ENCODE measurements at places on chromosomes 6 and 20.
A peak's percentile ranks its signal among the peaks of the same experiment; 100 is the strongest.

DNA sequence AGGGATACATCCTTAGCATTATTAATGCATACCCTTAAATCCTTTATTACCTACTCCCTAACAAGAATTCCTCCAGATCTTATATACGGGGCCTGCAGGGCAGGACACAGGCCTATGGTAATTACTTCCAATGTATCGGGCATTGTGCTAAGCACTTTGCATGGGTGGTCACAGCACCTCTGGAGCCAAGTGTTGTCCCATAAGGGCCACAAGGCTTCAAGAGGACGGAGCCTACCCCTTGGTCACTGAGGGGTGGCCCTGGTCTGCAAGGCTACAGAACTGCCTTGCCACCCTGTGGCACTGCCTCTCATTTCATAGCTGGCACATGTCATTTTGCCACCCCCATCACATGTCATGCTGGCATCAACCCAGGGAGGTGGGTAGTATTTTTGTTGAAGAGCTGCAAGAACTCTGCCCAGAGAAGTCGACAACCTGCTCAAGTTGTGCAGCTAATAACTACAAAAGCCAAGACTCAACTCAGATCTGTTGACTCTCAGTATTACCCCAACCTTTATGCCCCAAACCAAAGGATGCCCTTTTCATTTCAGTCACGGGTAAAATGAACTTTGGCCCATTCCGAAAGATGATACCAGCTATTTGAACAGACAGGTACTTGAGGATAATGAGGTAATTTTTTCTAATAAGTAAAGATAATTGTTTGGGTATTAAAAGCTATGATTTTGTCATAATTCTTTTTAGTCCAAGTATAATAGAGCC is 144.1 kb upstream of the AKAP12 start:
- no peak for DNase-seq

DNA sequence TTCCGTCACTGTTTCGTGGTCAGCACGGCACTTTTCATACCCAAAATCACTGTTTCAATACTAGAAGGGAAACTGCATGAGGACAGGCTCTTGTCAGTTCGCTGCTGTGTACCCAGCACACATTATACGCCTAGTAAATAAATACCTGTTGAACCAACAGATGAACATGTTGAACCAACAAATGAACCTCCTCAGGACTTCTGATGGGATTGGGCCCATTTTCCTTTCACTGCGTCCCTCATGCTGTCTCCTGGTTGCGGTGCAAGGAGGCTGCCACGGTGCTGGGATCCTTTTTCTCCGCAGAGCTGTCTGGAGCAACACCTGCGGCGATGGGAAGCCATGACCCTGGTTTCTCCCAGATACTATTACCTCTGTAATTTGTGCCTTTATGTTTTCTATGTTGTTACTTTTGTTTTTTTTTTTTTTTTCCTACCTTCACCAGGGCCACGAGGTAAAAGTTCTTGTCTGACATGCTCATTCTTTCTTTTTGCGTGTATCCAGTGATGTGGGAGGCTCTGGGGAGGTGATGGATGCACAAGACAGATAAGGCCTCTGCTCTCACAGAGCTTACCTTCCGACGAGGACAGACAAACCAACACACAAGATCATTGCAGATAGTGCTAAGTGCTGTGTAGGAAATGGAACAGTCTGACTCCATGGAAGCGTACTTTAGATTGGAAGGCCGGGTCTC is 1.1 kb downstream of the VAPB start:
- no peak for DNase-seq

GRCh38 chr6:159252955-159253508 is 83.8 kb downstream of the FNDC1 start:
- DNase-seq: peak; percentile 4

DNA sequence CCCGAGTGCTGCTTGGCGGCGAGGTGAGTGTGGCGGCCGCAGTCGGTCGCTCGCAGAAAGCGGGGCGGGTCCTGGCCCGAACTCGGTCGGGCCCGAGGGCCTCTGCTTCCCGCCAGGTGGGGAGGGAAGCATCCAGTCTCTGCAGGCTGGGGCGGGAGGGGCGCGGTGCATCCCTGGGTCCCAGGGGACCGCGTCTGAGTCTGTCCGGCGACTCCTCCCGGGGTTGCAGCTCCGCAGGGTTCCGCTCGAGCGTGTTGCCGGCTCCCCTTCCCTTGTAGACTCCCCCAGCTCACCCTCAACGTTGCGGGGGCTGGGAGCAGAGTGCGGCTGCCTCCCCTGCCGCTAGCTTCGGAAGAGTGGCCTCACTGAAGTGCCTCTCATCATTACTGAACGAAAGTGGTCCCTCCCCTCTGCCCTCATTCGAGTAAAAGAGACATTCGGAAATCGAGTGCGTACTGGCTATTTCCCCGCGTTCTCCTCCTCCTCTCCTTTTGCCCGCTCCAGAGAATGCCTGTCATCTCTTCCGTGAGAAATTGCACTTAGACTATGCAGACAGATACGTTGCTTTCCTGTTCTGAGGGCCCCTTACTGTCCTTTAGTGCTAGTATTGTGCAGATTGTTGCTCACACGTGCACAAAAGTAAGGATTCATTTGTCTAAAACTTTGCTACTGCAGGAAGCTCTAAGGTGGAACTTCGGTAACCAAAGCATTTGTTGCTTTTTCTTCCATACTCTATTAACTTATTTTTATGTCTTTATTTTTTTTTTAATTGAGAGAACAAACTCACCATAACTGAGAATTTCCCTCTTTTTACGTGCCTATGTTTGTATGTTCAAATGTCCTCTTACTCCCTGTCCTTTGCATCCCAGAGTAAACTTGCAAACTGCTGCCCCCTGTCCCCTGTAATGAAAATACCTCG is 751 bp downstream of the MAP3K4 start:
- peak; percentile 32 for DNase-seq

DNA sequence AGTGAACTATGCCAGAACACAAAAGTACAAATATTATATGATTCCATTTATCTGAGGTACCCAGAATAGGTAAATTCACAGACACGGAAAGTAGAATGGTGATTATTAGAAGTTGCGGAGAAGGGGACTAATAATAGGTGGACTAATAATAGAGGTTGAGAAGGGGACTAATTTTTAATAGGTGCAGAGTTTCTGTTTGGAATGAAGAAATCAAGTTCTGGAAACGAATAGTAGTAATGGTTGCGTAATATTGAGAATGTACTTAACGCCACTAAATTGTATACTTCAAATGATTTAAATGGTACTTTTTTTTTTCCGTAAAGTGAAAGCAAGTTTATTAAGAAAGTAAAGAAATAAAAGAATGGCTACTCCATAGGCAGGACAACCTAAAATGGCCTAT is 33.2 kb downstream of the B4GALT5 start:
- no peak for DNase-seq

- no peak for DNase-seq
Observed at GRCh38 chr20:55266361-55266760, 739.0 kb downstream of the CBLN4 start.

GRCh38 chr20:56925082-56925830 is 296.1 kb downstream of the TFAP2C start:
- DNase-seq: no peak

DNA sequence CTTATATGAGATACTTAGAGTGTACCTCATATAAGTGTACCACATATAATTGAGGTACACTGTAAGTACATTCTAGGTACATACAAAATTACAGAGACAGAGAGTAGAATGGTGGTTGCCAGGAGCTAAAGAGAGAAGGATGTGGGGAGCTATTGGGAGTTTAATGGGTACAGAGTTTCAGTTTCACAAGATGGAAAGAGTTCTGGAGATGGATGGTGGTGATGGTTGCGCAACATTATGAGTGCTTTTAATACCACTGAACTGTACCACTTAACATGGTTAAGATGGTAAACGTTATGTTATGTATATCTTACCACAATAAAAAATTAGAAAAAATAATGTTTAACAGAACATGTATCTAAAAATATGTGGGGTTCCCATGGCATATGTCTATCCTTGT is 69.4 kb downstream of the PRND start:
- DNase-seq: no peak

DNA sequence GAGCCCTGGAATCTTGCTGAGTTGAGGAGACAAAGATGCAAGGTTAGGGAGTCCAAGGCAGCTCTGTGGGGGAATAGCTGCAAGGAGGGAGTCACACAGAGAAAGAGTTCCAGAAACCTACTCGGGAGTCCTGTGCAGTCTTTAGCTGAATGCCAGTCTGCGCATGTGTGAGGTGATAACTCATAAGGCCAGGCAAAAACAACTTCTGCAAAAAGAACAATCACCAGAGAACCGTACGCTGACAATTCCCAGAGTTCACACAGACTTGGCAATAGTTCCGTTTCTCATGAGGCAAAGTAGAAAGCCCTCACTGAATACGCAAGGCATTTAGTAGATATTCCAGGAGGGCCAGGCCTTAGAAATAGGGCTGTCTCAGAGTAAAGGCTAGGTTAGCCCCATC is 135.2 kb upstream of the TAB2 start:
- no peak for DNase-seq

GRCh38 chr6:26216359-26216885 is 129.2 kb downstream of the HFE start:
- DNase-seq: peak; percentile 90

DNA sequence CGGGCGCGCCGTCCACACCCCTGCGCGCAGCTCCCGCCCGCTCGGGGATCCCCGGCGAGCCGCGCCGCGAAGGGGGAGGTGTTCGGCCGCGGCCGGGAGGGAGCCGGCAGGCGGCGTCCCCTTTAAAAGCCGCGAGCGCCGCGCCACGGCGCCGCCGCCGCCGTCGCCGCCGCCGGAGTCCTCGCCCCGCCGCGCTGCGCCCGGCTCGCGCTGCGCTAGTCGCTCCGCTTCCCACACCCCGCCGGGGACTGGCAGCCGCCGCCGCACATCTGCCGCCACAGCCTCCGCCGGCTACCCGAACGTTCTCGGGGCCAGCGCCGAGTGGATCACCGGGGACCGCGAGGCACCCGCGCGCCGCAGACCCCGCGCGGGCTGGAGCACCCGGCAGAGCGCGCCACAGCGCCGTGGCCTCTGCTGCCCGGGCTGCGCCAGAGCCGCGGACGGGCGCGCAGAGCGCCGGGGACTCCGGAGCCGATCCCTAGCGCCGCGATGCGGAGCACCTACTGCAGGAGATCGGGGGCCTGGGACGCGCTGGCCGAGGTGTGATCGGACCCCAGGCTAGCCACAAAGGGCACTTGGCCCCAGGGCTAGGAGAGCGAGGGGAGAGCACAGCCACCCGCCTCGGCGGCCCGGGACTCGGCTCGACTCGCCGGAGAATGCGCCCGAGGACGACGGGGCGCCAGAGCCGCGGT is at the start of gene BMP2:
BMP2 (plus strand) TSS at position 151 of the 692 bp plus-strand sequence. CDS start 2,441 bp downstream, outside the sequence.
- DNase-seq: peak; percentile 24

GRCh38 chr20:18003897-18004296 is 35.1 kb downstream of the MGME1 start:
- no peak for DNase-seq

DNA sequence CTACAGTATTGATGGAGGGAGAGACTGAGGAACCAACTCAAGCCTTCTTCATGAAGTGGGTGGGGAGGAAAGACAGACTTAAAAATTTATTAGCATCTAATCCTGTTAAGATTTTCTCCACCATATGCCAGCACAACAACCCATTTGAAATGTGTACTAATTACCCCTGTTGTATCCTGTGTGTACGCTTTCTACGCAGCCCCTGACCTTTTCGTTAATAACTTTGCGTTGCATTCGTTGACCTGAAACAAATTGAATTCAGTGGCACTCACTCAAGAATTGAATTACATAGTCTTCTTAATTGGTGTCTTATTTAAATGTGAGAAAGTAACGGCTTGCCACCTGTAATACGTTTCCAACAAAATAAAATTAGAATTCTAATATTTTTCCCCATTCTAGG is 113.9 kb downstream of the LINC00237 start:
- no peak for DNase-seq

DNA sequence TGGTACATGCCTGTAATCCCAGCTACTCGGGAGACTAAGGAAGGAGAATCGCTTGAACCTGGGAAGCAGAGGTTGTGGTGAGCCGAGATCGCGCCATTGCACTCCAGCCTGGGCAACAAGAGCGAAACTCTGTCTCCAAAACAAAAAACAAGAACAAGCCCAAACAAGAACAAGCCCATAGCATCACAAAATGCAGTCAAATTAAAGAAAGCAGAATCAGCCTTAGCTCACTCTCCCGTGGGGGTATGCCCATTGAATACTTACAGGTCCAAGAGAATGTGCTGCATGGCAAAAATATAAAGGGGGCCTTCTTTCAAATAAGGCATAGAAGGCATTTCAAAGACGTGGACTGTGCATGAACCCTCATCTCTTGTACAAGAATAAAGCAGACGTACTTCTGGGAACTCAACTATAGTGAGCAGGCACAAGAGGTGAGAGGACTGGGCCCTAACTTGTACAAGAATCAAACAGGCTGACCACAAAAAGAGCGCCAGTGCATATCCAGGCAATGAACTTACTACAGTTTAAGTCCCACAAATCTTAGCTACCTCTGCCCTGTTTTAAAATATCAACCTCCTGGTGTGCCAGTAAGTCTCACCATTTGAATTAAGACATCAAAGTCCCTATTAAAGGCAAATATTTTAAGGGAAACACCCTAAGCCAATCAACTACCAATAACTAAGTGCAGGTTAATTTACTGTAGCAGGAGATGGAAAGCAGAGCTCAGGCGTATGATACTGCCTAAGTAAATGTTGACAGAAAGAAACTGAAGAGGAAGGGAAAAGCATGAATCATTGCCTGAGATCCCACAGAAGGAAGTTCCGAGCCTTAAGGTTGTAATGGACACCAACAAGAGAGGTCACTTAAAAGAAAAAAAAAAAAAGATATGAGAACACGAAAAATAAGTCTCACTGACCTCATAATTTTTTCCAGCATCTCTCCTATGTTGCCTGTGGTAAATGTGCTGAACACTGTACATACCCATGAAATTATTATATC is 37.4 kb downstream of the TOMM6 start:
- no peak for DNase-seq

- no peak for DNase-seq
Observed at GRCh38 chr6:13362412-13362811, 34.1 kb upstream of the TBC1D7 start.

GRCh38 chr20:49630396-49630951 is 62.5 kb upstream of the PTGIS start:
- no peak for DNase-seq

GRCh38 chr20:842547-842940 is 9.0 kb downstream of the FAM110A start:
- no peak for DNase-seq

GRCh38 chr6:54578261-54578660 is 268.3 kb upstream of the FAM83B start:
- no peak for DNase-seq

- no peak for DNase-seq
Observed at GRCh38 chr6:145829950-145830349, 15.4 kb upstream of the FBXO30 start.

- no peak for DNase-seq
Observed at GRCh38 chr6:77883851-77884250, 231.0 kb downstream of the MEI4 start.

DNA sequence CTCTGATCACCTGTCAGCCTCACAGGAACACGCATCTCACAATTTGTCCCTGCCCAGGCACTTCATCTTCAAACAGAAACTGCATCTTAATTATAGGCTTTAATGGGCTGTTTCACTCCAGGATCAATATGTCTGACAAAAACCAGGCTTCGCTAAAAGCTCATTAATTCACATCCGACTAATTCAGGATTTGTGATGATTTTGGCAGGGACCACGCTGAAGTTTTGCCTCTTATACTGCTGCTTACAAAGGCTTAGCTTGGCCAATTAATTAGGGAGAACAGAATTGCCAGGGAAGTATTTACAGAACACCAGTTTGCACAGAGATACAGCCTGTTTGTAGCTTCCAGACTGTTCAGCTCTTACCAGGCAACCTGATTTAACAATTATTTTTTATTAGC is 541.0 kb upstream of the SPTLC3 start:
- no peak for DNase-seq
